ENCODE measurements at places on chromosomes 6 and 20. TPM values are rescaled to one million over a fixed set of nuclear protein-coding genes. Genes with fewer than 3 reads are reported as not detected.

- no peaks in the 10 kb centered on the region for H3K36me3 ChIP-seq
- peaks cover 10% of the 10 kb centered on the region for H3K4me1 ChIP-seq
- no peaks in the 10 kb centered on the region for H3K27me3 ChIP-seq
- DNase-seq, result no peak
- no peak overlapping the region for H3K27ac ChIP-seq
Observed at GRCh38 chr6:135141728-135142127, 39.4 kb upstream of the MYB start.

- H3K4me1 ChIP-seq, result no peaks in the 10 kb centered on the region
- H3K36me3 ChIP-seq, result peaks cover 21% of the 10 kb centered on the region
- H3K4me3 ChIP-seq, result no peak overlapping the region
- no peak for DNase-seq
- no peak overlapping the region for H3K27ac ChIP-seq
- no peaks in the 10 kb centered on the region for H3K27me3 ChIP-seq
Observed at GRCh38 chr6:18207438-18207837, 52.2 kb downstream of the KDM1B start.

- no peak overlapping the region for H3K27ac ChIP-seq
- no peaks in the 10 kb centered on the region for H3K36me3 ChIP-seq
- peaks cover 45% of the 10 kb centered on the region for H3K4me1 ChIP-seq
- DNase-seq, result no peak
- peak overlapping the region; percentile 9 for H3K4me3 ChIP-seq
- no peaks in the 10 kb centered on the region for H3K27me3 ChIP-seq
Observed at GRCh38 chr20:45346291-45346718, 1.9 kb downstream of the SDC4 start.

GRCh38 chr6:143727035-143727434 lies 49.3 kb downstream of the PHACTR2 start:
- H3K36me3 ChIP-seq, result peaks cover 17% of the 10 kb centered on the region
- no peak for DNase-seq

- DNase-seq, result no peak
- H3K4me3 ChIP-seq, result no peak overlapping the region
- no peaks in the 10 kb centered on the region for H3K36me3 ChIP-seq
- H3K27me3 ChIP-seq, result peaks cover 3% of the 10 kb centered on the region
- H3K27ac ChIP-seq, result no peak overlapping the region
Observed at GRCh38 chr6:24257282-24257681, 100.6 kb downstream of the DCDC2 start.

GRCh38 chr6:107811591-107812218 lies 12.4 kb downstream of the SCML4 start:
- H3K27ac ChIP-seq, result no peak overlapping the region
- H3K36me3 ChIP-seq, result peaks cover 6% of the 10 kb centered on the region
- no peaks in the 10 kb centered on the region for H3K27me3 ChIP-seq
- DNase-seq, result no peak

MAS1 gene
- not detected for total RNA-seq

- no peak overlapping the region for H3K27ac ChIP-seq
- H3K4me1 ChIP-seq, result peaks cover 8% of the 10 kb centered on the region
- H3K36me3 ChIP-seq, result peaks cover 48% of the 10 kb centered on the region
- H3K27me3 ChIP-seq, result no peaks in the 10 kb centered on the region
- DNase-seq, result no peak
Observed at GRCh38 chr6:13303668-13304017, 24.7 kb downstream of the TBC1D7 start.

RAET1G gene
- total RNA-seq, result 0.76 TPM

GNAS-AS1 gene
- 0.54 TPM for total RNA-seq

DNA sequence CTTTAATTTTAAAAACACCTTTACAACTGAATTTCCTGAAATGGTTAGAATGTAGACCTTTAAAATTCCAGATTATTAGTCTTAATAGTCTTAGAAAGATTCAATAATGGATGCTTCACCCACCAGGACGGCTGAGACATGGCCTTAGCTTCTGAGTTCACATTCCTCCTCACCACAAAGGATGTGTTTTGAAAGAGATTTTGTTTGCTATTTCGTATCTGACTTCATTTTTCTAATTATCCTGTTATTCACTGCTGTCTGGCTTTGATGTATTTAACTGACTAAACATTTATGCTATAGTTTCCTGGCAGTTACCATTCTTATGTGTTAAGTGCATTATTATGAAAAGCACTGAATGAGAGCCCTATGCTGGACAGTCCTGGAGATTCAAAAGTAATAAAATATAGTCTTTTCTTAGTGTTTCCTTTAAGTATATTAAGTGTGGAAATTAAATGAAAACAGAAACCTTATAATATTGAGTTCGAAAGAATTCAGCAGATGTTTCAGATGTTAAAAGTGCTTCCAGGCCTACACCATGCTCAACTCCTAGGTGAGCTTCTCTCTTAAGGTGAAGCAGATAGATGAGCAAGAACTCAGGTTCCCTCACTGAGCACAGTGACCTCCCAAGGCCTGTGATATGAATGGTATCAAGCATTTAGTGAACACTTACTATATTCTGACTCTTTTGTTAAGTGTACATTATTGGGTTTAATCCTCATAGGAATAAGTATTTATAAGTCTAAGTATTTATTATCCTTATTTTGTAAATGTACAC lies 40.3 kb downstream of the MAP3K4 start:
- H3K4me3 ChIP-seq, result peak overlapping the region; percentile 24
- DNase-seq, result no peak
- H3K27ac ChIP-seq, result no peak overlapping the region

DNA sequence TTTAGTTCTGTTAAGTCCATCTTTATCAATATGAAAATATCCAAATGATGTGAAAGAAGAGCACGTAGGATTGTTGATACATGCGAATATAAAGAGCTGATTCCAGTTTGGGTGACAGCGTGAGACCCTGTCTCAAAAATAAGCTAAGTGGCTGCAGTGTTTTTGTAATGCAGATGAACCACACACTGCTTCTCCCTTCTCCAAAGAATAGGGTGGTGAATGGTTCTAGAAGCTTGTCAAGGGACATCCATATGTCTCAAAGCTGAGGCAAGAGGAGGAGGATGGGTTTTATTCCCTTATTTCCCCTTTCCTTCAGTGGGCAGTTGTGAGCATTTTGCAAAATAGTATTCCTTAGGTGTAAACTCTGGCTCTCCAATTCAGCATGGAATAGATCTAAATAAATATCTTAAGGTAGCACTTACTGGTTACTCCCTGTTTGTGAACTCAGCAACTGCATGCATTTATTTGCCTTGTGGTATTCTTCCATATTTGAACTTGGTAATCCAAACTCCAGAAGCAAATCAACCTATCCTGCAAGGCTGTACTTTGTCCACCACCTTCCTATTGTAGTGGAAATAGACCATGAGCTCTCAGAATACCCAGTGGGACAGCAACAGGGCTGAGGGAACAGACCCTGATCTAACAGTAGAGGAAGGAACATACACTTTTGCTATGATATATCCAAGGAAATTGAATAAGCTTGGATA lies 38.0 kb downstream of the XRN2 start:
- no peak overlapping the region for H3K4me3 ChIP-seq
- peaks cover 84% of the 10 kb centered on the region for H3K36me3 ChIP-seq
- H3K27ac ChIP-seq, result no peak overlapping the region
- no peak for DNase-seq
- H3K27me3 ChIP-seq, result no peaks in the 10 kb centered on the region

DNA sequence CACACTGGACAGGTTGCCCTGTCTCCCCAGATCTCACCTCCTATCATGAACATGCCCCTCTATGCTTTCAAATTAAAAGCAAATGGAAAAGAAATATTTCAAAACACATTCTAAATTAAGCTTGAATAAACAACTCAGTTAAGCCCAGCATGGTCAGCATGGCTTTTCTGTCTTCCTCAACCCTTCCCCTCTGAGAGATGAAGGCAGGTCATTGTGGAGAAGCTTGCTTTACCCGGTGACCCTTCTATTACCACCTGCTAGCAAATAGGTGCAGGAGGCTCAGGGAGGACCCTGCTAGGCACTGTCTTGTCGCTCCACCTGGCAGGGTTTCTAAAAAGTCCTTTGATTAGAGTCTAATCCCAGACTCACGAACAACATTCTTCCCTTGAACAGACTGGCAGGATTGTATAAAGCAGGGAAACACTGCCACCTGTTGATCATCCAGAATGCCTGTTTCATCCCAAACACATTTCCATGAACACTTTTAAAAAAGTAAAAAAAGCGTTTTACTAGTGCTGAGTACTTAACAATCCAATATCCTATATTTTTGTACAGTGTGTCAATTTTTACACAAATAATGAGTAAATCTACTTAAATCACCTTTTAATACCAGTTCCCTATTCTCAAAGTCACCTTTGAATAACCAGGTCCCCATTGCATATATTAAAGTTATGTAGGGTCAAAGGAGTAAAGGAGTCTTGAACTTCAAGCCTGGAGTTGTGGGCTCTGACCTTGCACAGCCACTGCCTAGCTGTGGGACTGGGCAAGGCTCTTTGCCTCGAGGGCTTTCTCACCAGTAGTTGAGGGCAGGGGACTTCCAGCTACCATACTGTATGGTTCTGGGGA lies 75.5 kb downstream of the GPR6 start:
- H3K27ac ChIP-seq, result no peak overlapping the region
- DNase-seq, result peak; percentile 8
- no peak overlapping the region for H3K4me3 ChIP-seq

- DNase-seq, result no peak
- no peak overlapping the region for H3K27ac ChIP-seq
- no peaks in the 10 kb centered on the region for H3K27me3 ChIP-seq
- no peak overlapping the region for H3K4me3 ChIP-seq
- no peaks in the 10 kb centered on the region for H3K4me1 ChIP-seq
Observed at GRCh38 chr20:14582855-14583254, 245.4 kb upstream of the FLRT3 start.

DNA sequence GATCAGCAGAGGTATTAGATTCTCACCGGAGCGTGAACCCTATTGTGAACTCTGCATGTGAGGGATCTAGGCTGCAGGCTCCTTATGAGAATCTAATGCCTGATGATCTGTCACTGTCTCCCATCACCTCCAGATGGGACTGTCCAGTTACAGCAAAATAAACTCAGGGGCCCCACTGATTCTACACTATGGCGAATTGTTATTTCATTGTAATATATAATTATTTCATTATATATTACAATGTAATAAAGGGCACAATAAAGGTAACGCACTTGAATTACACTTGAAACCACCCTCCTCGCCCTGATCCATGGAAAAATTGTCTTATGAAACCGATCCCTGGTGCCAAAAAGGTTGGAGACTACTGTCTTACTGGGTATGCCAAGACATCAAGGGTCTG lies 18.6 kb downstream of the PRKN start:
- no peaks in the 10 kb centered on the region for H3K27me3 ChIP-seq
- no peak overlapping the region for H3K27ac ChIP-seq
- H3K36me3 ChIP-seq, result no peaks in the 10 kb centered on the region
- DNase-seq, result no peak
- no peak overlapping the region for H3K4me3 ChIP-seq

- H3K4me3 ChIP-seq, result peak overlapping the region; percentile 55
- H3K27me3 ChIP-seq, result no peaks in the 10 kb centered on the region
- no peak for DNase-seq
- H3K27ac ChIP-seq, result peak overlapping the region; percentile 42
Observed at GRCh38 chr6:130034378-130035146, 16.2 kb downstream of the L3MBTL3 start.

DNA sequence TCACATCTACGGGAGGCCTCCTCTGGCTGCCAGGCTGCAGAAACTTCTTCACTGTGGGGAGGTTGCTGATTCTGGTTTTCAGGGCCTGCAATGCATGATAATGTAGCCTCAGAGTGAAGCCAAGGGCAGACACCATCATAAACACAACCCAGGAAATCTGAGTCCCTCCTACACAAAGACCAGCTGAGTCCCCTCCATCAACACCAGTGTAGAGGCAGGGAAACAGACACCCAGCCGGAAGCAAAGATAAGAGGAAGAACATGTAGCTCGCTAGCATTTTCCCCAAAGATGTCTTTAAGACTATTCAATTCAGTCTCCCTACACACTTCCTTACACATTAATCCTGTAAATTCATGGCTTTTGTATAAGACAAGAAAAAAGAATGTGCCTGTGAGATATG lies 23.6 kb downstream of the GSTA2 start:
- H3K27me3 ChIP-seq, result peaks cover 5% of the 10 kb centered on the region
- H3K36me3 ChIP-seq, result no peaks in the 10 kb centered on the region
- no peak for DNase-seq
- H3K4me1 ChIP-seq, result no peaks in the 10 kb centered on the region
- H3K4me3 ChIP-seq, result no peak overlapping the region
- H3K27ac ChIP-seq, result no peak overlapping the region

DNA sequence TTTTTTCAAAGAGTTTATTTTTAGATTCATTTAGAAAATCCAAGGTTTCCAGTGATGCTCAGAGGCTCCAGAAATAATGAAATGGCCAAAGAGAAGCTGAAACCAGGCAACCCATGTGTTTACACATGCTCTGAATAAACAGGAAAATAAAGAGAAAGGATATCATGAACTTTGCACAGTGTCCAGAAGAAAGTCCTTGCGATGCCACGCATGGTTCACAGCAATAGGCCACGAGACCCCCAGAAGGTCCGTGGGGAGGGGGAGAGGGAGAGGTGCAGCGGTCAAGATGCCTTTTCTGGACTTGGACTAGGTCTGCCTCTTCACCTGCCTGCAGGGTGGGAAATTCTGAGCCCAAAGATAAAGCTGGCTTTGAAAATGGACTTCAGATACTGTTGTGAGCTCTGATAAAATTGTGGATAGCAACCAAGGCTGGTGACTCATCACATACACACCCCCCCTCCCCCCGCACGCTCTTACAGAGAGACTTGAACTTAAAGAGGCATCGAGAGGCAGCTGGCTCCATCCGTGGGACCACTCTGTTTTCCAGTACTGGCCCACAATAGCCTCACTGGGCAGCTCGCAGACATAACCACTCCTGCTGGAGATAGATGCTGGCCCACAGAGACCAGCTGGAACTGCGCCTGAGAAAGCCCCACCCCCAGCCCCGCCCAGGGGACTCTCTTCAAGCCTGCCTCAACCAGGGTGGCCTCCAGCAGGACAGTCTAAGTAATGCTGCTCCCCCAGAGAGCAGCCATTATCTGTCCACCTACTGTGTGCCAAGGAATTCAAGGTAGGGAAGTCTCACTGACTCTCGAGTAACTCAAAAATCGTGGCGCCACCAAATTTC lies 21.2 kb upstream of the NFATC2 start:
- no peaks in the 10 kb centered on the region for H3K36me3 ChIP-seq
- H3K27me3 ChIP-seq, result peaks cover 41% of the 10 kb centered on the region
- DNase-seq, result no peak
- H3K4me1 ChIP-seq, result peaks cover 28% of the 10 kb centered on the region

TGIF2 gene
- total RNA-seq, result 38.9 TPM

Data from CD4-positive, CD25-positive, alpha-beta regulatory T cell (primary cell).